ENCODE measurements at places on chromosomes 11 and 22.

- peak; percentile 60 for DNase-seq
Observed at GRCh38 chr11:33936725-33937604, 45.1 kb upstream of the LMO2 start.

DNA sequence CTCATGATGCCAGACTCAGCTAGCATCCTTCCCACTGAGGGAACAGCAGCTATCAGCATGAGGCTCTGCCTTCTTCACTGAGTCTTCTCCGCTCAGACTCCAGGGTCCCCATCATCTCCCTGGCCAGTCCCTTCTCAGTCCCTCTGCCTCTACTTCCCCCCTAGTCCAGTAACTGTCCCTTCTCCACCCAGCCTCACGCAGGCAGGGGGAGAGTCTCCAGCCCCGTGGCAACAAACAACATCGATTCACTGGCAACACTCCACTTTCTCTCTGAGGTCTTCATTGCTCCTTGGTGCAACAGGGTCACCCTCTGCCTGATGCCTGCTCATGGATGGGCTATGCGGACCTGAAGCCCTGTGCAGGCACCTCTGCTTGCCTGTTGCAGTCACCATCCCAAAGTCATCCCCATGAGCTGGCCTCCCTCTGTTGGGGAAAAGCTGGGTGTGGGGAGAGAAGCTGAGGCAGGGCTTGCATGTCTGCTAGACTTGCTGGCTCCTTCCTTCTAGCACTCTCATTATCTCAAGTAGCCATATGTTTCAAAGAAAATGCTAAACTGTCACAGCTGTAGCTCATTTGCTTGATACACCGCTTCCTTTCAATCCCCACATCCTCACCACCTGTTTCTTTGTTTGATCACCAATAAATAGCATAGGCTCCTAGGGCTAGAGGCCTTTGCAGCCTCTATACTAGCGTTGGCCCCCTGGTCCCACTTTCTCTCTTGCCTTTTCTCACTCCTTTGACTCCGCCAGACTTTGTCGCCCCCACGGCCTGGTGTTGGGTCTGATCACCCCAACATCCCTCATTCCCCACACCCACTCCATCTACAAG is 4.3 kb upstream of the BCR start:
- no peak for DNase-seq

GRCh38 chr11:77127235-77127911 is 673 bp upstream of the MYO7A start:
- peak; percentile 77 for DNase-seq

DNA sequence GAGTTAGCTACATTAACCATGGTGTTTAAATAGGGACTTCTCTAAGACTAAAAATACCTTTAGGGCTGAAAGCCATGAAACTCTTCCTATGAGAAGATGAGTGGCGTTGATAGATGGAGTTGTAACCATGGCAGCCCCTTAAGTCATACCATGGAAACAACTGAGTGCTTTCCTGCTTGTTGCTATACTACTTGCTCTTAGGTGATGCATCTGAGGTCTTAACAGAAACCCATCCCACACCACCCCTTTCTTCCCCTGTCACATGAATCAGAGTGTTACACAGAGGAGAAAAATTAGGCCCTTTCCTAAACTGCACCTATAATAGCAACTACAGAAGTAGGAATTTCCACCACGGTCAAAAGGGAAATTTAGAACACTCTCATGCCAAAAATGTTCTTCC is 64.3 kb upstream of the ZC3H12C start:
- DNase-seq, result no peak

DNA sequence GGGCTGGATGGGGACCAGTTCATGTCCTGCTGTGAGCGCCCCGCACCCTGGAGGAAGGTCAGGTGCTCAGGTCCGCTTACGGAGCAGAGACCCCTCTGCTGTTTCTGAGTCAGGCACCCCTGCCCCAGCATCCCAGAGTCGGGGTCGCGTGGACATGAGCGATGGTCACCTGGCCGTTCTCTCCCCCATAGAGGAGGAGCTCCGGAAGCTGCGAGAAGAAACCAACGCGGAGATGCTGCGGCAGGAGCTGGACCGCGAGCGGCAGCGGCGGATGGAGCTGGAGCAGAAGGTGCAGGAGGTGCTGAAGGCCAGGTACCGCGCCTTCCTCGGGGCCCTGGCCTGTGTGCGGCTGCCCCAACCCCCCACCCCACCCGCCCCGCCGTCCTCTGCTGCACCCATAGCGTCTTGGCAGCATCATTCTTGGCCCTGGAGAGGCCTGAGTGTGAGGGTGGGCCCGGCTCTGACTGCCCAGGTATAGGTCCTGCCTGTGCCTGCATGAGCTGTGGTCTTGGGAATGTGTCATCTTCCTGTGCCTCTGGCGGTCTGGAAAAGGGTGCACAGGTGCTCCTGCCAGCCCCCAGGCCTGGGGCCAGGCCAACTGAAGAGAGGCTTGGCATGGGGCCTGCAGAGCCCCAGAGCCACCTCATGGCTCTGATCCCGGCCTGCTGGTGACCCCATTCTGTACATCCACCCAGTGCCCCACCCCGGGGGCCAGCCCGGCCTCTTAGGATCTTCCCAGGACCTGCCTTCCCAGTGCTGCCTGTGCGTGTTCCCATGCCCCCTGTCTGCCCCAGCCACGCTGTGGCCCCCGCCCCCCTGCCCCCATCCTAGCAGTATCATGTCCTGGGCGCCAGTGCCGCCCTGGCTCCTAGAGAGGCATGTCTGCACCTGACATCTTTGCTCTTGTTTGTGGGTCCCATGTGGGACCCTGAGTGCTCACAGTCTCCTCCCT is 38.1 kb downstream of the GRAMD4 start:
- no peak for DNase-seq

- DNase-seq, result peak; percentile 70
Observed at GRCh38 chr11:44592125-44592940, 26.9 kb downstream of the CD82 start.

- no peak for DNase-seq
Observed at GRCh38 chr22:40116496-40117200, 61.1 kb upstream of the TNRC6B start.

All from femur (tissue), 1 donor.